ENCODE measurements at places on chromosomes 3 and 15.

GRCh38 chr15:66994927-66995656 lies 70.3 kb upstream of the SMAD3 start:
- DNase-seq = no peak

DNA sequence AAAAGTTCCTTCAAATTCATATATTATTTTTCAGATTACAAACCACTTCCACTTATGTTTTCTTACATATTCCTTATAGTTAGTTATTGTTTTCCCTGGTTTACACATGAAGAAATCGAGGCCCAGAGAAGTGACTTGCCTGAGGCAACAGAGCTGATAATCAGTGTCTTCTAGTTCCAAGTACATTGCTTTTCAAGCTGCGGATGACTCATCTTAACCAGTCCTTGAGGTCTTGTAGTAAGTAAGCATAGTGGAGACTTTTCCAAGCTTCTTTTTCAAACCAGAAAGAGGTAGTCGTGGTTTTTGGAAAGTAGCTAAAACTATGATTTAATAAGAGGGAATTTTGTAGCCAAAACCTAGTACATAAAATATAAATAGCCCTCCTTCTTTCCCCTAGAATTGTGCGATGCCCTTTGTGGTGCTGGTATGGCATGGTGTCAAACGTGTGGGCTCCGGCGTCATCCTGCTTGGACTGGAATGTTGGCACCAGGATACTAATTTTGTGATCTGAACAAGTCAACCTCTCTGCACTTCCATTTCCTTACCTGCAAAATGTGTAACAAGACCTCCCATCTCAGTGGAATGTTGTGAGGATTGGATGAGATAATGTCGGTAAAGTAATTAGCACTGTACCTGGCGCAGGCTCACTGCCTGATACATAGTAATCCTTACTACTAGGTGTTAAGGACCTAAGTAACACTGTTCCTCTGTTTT lies 19.0 kb upstream of the DLG1 start:
- DNase-seq = no peak

DNA sequence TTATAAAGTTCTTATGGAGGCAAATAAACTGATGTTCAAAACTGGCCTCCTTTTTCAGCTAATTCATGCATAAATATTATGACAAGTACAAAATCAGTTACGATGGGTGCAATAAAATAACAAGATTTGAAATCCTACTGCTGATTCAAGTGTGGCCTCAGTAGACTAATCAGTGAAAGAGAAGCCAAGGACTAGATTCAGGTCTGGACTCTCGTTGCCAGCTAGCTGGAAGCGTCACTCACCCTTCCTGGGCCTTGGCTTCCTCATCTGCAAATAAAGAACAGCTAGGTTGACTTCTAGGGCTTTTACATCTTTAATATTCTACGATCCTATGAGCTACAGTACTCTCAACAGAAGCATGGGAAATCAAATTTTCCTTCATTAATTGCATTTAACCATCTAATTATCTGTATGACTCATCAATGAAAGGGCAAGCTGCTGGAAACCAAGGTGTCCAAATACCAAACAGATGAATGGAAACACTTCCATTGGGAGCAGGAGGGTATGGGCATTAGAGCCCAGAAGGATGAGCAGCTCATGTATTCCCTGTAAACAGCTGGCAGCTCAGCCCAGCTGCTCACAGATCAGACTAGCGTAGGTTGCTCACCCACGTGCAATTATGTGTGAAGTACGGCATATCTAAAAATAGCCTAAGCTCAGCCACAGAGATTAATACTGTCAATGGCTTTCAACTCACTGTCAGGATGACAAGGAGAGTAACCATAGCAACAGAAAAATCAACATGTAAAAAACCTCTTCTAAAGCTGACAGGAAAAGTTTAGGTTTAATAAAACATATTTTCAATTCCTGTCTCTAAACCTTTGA lies 294.8 kb downstream of the PLCL2 start:
- DNase-seq = no peak

- DNase-seq = no peak
Observed at GRCh38 chr3:123239756-123240155, 38.0 kb downstream of the SEC22A start.

GRCh38 chr3:100483529-100483928 lies 8.9 kb upstream of the TMEM45A start:
- no peak for DNase-seq

GRCh38 chr3:61425356-61425755 lies 136.0 kb upstream of the PTPRG start:
- DNase-seq = no peak

GRCh38 chr3:195064300-195064931 lies 206.5 kb downstream of the XXYLT1 start:
- DNase-seq = no peak

GRCh38 chr3:54773271-54773670 lies 154.6 kb downstream of the LRTM1 start:
- DNase-seq = no peak

DNA sequence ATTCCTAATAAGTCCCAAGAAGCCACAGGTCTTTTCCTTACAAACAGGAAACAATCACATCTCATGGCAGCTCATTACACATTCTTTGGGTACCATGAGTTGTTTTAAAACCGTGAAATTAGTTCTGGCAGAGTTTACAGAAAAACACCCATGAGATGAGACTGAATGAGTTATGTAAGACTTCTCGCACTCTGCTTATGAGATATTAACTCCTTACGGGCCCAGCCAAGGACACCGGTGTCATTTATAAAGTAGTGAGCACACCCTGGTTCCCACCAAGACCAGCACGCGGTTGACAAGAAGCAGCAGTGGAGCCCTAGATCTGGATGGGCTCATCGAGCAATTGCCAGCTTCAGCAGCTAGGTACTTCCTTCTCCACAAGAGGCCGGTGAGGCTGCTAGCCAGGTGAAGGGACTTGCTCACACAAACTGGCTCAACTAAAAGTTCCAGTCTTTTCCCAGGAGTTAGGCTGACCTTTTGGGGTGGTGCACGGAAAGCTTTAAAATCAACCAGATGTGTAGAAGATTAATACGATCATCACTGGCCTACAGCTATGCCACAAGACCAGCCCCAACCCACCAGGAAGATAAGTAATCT lies 318.6 kb upstream of the ICE2 start:
- no peak for DNase-seq

GRCh38 chr3:130800829-130801228 lies 54.2 kb upstream of the PIK3R4 start:
- no peak for DNase-seq

GRCh38 chr15:29516929-29517328 lies 247.3 kb upstream of the NSMCE3 start:
- no peak for DNase-seq

DNA sequence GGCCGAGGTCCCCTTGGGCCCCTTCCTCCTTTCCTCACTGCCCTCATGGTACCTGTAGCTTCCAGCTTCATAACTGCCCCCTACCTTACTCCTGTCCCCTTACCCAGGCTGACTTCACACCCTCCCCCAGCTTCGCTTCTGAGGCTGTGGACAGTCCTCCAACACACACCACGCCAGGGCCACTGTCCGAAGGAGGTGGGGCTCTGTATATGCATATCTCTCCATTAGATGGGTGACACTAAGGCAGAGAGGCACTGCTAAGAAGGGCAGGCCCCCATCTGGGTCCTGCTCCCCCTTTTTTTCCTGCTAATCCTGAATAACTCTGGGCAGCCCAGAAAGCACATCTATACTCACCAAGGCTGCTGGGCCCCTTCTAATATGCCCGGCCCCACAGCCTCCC lies 1.0 kb upstream of the COL7A1 start:
- no peak for DNase-seq

DNA sequence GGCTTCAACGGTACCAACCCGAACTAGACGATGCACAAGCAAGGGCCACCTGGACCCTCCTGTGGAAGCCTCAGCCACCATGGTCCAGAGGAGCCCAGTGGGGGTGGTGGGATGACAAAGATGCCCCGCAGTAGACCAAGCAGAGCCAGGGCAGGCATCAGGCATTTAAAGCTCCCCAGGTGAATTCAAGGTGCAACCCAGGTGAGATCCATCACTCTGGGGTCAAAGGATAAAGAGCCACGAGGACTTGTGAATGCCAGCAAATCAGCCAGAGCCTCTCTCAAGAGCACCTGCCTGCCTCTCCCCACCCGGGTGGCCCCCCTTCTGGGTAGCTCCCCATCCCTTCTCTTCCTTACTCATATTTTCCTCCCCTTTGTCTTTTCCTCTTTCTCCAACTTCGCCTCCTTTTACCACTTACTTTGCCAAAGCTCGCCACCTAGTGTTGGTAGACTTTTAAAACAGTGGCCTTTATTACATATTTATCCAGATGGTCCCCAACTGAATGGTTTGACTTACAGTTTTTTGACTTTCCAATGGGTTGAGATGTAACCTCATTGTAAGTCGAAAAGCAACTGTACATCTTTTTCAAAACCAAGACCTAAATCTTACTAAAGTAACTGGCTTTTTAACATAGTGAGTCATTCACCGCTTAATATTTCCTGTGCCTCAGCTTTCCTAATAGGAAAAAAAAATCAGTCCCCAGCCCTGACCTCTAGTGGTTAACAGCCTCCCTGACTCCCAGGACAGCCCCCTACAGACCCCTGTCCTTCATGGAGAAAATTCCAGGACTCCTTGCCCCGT lies 18.8 kb downstream of the PLA2G4F start:
- no peak for DNase-seq

- DNase-seq = peak; percentile 46
Observed at GRCh38 chr3:46312991-46313390, 40.9 kb upstream of the CCR2 start.

DNA sequence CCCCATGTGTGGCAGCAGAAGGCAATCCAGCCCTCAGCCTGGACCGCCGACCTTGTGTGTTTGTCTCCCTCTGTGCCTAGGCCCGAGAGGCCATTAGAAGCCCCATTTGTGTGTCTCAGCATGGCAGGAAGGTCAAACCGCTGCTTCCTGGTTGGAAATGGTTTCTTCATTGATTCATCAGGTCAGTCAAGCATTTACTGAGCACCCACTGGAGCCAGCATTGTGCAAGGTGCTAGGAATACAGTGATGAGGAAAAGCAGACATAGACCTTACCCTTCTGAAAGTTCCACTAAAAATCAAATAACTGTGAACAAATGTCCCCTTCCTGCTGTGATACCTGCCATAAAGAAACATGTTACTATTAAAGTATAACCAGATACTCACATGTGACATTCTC lies 265.9 kb upstream of the CTDSPL start:
- DNase-seq = no peak

GRCh38 chr15:35827141-35827540 lies 281.2 kb upstream of the DPH6 start:
- DNase-seq = no peak

DNA sequence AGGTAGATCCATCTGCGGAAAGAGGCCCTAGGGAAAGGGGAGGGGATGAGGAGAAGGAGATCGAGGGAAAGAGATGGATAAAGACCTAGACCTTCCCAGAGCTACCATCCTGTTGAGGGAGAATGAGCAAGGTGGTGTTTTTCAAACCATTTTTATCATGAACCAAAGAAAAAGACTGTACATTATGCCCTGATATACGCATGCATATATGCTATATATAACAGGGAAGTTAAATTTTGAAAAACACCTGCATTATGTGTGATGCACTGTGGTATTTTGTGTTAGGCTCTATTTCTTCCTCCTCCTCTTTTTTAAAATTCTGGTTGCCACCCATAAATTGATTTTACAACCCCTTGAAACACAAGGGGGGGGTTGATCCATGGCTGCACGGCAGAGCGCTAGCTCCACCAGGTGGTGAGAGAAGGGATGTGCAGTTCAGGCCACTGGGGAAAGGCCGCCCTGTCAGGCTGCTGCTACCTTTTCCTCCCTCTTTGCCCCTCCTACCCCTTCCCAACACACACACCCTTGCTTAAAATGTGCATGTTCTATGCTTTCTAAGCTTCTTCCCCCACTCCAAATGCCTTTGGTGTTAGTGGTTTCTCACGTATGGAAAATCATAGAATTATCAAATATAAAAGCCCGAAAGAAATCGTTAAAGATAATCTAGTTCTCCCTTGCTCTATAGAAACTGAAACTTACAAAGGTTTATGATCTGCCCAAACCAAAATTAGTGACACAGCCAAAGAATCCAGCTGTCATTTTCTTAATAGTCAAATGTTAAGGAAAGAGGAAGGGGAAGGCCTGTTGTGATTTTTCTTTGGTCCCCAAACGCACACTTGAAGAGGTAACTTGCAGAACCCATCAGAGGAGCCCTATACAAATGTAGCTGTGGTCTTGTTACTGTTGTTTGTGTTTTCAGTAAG lies 262.0 kb upstream of the UMPS start:
- DNase-seq = peak; percentile 59

GRCh38 chr3:53775834-53776251 lies 70.4 kb downstream of the CHDH start:
- DNase-seq = no peak

DNA sequence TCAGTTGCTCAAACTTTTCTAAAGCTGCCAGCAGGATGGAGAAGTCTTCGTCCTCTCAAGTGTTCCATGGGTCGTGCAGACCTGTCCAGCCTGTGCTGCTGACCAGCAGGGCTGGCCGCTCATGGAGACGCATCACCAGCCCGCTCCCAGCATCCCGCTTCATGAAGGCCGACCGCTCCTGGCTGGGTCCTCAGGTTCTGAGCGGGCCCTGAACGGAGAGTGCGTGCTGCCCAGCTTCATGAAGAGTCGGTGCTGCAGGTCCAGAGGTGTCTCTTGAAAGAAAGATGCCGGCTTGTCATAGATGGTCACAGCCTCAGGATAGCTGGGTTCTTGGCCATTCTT lies 75.8 kb upstream of the KCNAB1 start:
- DNase-seq = no peak

- no peak for DNase-seq
Observed at GRCh38 chr3:62962714-62963113, 87.5 kb upstream of the CADPS start.

GRCh38 chr3:157578181-157578580 lies 75.0 kb upstream of the VEPH1 start:
- DNase-seq = no peak

- DNase-seq = no peak
Observed at GRCh38 chr15:83099290-83099689, 8.2 kb upstream of the TM6SF1 start.

Measured in pancreas (tissue), 10 donors.